Prostate gland (tissue), 2 donors: ENCODE measurements at places on chromosomes 1 and 21. TPM values are rescaled to one million over a fixed set of nuclear protein-coding genes. Genes with fewer than 3 reads are reported as not detected.

DNA sequence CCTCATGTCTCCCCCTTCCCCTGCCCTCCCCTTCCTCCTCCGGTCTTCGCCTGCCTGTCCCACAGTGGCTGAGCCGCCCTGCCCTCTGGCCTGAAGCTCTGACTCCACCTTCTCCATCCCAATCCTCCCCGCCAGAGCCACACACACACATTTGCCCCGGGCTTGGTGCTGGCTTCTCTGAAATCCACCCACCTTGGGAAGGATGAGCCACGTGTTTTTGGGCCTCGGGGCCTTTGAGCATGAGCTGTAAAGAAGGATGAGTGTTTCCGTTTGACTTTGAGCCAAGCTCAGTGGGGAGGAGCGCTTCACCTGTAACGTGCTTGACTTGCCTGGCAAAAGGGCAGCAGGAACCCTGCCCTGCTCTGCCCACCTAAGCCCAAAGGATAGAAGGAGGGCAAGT is 295.1 kb downstream of the SIPA1L2 start:
- no peak overlapping the region for H3K4me3 ChIP-seq
- H3K36me3 ChIP-seq, result no peaks in the 10 kb centered on the region
- no peak overlapping the region for H3K27ac ChIP-seq
- H3K27me3 ChIP-seq, result no peaks in the 10 kb centered on the region
- no peaks in the 10 kb centered on the region for H3K4me1 ChIP-seq

CD1E gene
- 0.23 TPM for total RNA-seq

DNA sequence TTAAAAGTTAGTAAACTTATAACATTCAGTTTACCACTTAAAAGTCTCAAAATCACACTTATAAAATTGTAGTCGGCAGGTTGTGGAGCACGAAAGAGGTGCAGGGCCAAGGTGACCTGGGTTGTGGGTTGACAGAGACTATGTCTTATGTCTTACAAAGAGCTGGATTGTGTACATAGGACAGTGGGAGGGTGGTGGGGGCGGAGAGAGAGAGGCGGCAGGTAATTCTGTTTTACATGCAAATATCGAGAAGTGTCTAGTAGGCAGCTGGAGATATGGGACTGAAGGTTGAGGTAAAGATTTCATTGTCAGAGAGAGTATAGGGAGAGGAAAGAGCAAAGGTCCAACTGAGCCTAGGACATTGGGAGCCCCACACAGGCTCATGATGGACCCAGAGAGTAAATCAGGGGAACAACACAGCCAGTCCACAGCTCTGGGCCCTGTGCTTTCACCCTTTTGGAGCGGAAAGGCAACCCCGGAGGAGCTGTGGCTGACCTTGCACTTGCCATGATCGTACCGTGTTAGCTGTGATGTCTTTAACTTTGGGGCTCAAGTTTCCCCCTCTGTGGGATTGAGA is 28.1 kb upstream of the ZBTB18 start:
- H3K27ac ChIP-seq, result no peak overlapping the region
- H3K4me3 ChIP-seq, result no peak overlapping the region
- H3K4me1 ChIP-seq, result no peaks in the 10 kb centered on the region
- no peak for DNase-seq
- no peaks in the 10 kb centered on the region for H3K27me3 ChIP-seq

DNA sequence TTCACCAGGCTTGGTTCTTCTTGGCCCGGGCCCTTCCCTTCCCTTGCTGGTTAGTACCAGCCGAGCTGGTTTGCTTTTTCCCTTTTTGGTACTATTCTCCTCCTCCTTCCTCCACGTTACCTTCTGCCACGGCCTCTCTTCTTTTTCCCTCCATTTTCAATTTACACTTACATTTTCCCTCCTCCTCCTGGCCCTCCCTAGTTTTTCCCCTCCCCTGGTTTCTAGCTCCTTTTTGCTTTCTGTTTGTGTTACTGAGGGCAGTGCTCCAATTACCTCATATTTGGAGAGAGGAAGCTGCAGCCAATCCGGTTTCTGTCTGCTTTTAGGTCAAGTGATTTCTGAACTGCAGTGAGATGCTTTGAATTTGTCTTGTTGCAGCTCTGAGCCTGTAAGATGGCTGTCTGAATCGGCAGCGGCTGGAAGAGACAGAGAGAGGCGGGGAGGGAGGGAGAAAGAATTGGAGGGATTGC is 63.7 kb downstream of the MACF1 start:
- peaks cover 9% of the 10 kb centered on the region for H3K4me1 ChIP-seq
- DNase-seq, result peak; percentile 61
- no peaks in the 10 kb centered on the region for H3K27me3 ChIP-seq
- H3K36me3 ChIP-seq, result no peaks in the 10 kb centered on the region

- no peak overlapping the region for H3K4me3 ChIP-seq
- H3K36me3 ChIP-seq, result peaks cover 3% of the 10 kb centered on the region
- no peak overlapping the region for H3K27ac ChIP-seq
- DNase-seq, result no peak
- no peaks in the 10 kb centered on the region for H3K27me3 ChIP-seq
- H3K4me1 ChIP-seq, result no peaks in the 10 kb centered on the region
Observed at GRCh38 chr1:201807958-201808632, 20.9 kb upstream of the IPO9 start.

- H3K27me3 ChIP-seq, result no peaks in the 10 kb centered on the region
- no peaks in the 10 kb centered on the region for H3K4me1 ChIP-seq
- H3K36me3 ChIP-seq, result no peaks in the 10 kb centered on the region
- no peak for DNase-seq
- no peak overlapping the region for H3K4me3 ChIP-seq
Observed at GRCh38 chr1:199867601-199868000, 159.9 kb upstream of the NR5A2 start.

- H3K27ac ChIP-seq, result no peak overlapping the region
- DNase-seq, result no peak
- peaks cover 14% of the 10 kb centered on the region for H3K4me1 ChIP-seq
- H3K4me3 ChIP-seq, result no peak overlapping the region
- no peaks in the 10 kb centered on the region for H3K27me3 ChIP-seq
Observed at GRCh38 chr1:37811027-37811655, 3.1 kb upstream of the YRDC start.

DNA sequence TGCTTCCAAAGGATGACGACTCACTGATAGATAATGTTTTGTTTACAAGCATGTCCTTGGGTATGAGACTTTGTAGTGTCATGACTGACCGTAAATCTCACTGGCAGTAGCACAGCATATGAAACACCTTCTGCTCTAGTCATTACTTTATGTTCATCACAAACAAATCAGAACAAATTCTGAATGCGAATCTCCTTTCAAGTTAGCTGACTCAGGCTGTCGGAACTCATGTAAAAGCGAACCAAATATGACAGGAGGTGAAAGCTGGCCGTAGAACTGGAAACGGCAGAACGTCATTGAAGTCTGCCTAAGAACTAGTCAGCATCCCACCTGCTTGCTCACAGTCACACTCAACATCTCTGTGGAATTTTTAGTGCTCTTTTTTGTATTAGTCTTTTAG is 143.9 kb downstream of the RGS7 start:
- H3K36me3 ChIP-seq, result no peaks in the 10 kb centered on the region
- no peak for DNase-seq
- no peak overlapping the region for H3K27ac ChIP-seq
- H3K4me3 ChIP-seq, result no peak overlapping the region

AMY1B gene
- not detected for total RNA-seq

DNA sequence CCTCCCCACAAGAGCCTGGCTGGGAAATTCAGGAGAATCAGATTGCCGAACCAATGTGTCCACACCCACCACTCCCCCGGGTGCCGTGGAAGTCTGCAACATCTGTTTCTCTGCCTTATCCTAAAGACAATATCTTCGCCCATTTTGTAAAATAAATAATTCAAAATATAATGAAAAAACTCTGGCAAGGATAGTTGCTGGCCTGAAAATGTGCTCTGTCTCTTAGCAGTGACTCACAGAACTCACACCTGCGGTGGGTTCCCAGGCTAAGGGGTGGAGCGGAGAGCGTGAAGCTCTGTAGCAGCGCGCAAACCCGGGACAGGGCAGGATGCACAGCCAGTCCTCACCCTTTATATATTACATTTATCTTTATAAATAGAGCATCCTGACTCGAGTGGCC is 99.9 kb downstream of the COLGALT2 start:
- no peak overlapping the region for H3K4me3 ChIP-seq
- H3K27me3 ChIP-seq, result no peaks in the 10 kb centered on the region
- H3K36me3 ChIP-seq, result no peaks in the 10 kb centered on the region
- H3K4me1 ChIP-seq, result no peaks in the 10 kb centered on the region
- DNase-seq, result no peak

DNA sequence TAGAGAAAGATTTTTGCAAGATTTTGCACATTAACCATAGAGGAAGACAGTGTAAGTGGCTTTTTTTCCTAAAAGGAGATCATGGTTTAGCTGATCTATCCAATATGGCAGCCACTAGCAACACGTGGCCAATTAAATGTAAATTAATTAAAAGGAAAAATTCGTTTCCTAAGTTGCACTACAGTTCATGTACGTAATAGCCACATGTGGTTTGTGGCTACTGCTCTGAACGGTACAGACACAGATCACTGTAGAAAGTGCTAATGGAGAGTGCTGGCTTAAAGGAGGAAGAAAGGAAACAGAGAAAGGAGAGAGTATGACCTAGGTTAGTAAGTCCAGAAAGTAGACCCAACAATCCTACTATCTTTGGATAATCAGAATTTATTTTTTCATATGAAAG is 170.8 kb downstream of the SIPA1L2 start:
- H3K4me1 ChIP-seq, result no peaks in the 10 kb centered on the region
- DNase-seq, result no peak
- H3K27ac ChIP-seq, result no peak overlapping the region
- H3K27me3 ChIP-seq, result no peaks in the 10 kb centered on the region
- no peak overlapping the region for H3K4me3 ChIP-seq

DNA sequence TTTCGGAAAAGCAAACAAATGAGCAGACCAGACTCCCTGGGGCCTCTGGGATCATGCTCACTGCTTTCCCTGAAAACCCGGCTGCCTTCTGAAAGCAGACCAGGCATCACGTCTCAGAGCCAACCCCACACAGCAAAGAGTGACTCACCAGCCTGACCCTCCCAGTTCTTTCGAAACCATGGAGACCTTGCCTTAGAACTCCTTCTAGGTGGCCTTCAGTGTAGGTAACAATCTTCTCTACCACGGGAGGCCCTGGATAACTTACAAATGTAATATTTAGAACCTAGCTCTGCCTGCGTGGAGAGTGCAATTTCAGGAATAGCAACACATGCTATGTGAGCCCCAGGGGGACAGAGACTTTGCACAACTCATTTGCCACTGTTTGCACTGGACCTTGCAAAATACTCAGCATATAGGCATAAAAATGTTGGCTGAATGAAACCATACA is 105.2 kb downstream of the SUSD4 start:
- no peak overlapping the region for H3K4me3 ChIP-seq
- DNase-seq, result no peak
- no peaks in the 10 kb centered on the region for H3K36me3 ChIP-seq

DNA sequence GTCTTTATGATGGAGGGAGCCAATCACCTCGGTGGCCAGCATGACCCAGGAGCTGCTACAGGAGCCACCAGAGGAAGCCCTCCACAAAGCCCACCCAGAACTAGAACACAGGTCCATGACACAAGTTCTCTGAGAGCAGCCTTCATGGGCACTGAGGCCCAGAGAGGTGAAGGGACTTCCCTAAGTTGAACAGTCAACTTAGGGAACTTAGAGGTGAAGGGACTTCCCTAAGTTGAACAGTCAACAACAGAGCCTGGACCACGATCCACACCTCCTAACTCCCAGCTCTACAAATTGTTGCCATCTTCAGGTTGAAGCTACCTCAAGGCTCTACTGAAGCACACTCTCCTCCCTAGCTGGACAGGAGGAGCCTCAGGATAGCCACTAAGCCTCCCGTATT is 132.7 kb downstream of the CCDC185 start:
- no peak overlapping the region for H3K4me3 ChIP-seq
- H3K27me3 ChIP-seq, result no peaks in the 10 kb centered on the region
- no peak for DNase-seq
- no peak overlapping the region for H3K27ac ChIP-seq

DNA sequence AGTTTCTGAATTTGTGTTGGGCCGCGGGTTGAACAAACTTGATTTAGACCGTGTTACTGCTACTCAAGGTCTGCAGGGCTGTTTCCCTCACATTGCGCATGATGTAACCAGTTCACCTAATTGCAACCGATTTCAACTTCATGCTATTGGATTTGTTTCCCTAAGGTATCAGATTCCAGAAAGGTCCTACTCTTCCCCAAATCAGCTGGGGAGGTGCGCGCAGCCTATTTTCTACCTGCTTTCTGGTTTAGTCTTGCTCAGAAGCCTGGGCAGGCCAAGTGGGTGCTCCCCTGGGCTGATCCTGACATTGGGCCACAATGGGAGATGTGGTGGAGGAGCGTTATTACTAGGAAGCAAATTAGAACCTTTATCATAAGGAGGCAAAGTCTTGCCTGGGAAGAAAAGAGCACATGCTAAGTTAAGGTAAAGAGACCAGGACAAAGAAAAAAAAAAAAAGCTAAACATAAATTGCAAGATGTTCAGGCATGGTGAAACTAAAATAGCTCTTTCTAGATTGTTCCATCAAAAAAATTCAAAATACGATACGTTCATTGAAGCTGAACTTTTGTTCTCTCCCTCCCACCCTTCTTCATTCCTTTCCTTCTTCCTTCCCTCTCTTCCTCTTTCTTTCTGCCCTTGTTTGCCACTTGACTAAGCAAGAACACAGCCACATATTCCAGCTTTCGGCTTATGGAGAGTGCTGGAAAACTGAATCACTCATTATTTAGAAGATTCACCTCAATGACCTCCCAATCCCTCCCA is 28.8 kb upstream of the TARBP1 start:
- no peaks in the 10 kb centered on the region for H3K36me3 ChIP-seq
- no peak overlapping the region for H3K4me3 ChIP-seq
- no peak for DNase-seq
- H3K27ac ChIP-seq, result no peak overlapping the region

DNA sequence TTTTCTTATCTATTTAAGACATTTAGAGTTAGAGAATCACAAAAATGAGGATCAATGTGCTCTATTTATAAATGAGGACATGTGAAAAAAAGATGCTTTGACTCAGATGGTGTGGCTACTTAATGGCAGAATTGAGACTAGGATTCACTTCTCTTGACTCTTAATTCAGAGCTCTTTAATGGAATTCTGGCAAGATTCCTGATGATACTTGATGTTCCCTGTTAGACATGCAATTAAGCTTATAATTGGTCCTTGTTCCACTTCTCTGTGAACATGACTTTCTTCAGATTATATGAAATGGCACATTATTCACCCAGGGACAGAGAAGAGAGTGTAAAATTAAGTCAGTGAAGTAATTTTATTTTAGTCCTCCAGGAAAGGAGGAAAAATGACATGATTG is 165.3 kb downstream of the LRRC7 start:
- no peak overlapping the region for H3K27ac ChIP-seq
- H3K27me3 ChIP-seq, result no peaks in the 10 kb centered on the region
- no peaks in the 10 kb centered on the region for H3K36me3 ChIP-seq
- no peak for DNase-seq
- no peaks in the 10 kb centered on the region for H3K4me1 ChIP-seq

DNA sequence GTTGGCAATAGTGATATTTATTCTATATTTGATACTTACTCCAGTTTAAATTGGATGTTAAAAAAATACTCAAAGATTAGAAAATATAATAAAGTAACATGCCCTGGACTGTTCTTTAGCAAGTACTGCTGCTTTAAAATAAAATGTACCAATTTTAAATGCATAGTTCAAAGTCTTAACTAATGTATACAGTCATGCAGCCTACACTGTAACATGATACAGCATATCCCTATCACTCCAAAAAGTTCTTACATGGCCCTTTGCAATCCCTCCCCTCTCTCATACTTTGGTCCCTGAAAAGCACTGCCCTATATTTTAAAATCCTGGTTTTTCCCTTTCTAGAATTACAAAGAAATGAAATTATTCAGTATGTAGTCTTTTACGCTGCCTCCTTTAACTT is 726.6 kb downstream of the LTN1 start:
- H3K27ac ChIP-seq, result no peak overlapping the region
- DNase-seq, result no peak
- H3K4me1 ChIP-seq, result no peaks in the 10 kb centered on the region
- no peaks in the 10 kb centered on the region for H3K36me3 ChIP-seq
